ENCODE measurements at places on chromosomes 6 and 20. TPM values are rescaled to one million over a fixed set of nuclear protein-coding genes. Genes with fewer than 3 reads are reported as not detected.

Gene FAXC
- 0.59 TPM for total RNA-seq

Gene HTR1E
- total RNA-seq: not detected

Gene CTAGE9
- not detected for total RNA-seq

Gene TMEM217
- total RNA-seq: 1.2 TPM

Gene EPB41L2
- 89.5 TPM for total RNA-seq

Gene WFDC5
- not detected for total RNA-seq

Gene SLC12A5
- total RNA-seq: 0.30 TPM
